Mammary epithelial cell (primary cell): ENCODE measurements at places on chromosomes 3 and 15.

- no peak for DNase-seq
Measured at GRCh38 chr15:94069844-94070243, 161.5 kb upstream of the MCTP2 start.

GRCh38 chr15:50501815-50502214 is 44.7 kb downstream of the USP50 start:
- DNase-seq, result no peak

DNA sequence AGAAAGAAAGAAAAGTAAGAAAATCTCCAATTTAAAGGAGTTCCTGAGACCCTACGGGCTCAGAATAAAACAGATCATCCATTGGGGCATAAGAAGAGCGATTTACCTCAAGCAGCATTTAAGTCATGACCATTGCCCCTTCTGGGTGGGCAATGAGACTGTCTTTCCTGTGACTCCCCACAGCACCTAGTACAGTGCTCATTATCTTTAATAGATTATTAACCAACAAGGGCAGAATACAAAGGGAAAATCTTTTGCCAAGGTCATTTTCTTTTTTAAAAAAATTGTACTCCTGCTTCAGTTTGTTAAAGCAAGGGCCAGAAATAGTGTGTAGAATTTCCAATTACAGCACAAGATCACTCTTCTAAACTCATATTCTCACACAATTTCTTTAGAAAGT is 443.3 kb upstream of the AGTR1 start:
- DNase-seq, result no peak

GRCh38 chr3:160370987-160371857 is 27.8 kb downstream of the IFT80 start:
- no peak for DNase-seq

- peak; percentile 86 for DNase-seq
Measured at GRCh38 chr15:49675041-49675440, 54.2 kb downstream of the DTWD1 start.

DNA sequence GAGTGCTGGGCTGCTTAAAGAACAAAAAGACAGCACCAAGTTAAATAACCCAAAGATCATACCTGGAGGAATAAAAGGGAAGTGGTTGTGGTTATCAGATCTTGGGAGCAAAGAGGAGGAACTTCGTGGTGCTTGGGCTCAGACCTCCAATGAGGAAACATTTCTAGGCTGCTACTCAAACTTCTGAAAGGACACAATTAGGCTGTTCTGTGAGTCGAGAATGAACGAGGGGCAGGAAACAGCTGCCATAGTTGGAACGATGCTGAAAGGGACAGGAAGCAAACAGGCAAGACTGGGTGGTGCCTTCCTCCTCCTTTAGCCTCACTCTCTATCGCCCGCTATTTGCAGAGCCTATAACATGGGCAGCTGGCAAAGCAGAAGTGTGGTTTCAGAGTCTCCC is 276.3 kb upstream of the ARRDC4 start:
- no peak for DNase-seq

- DNase-seq, result no peak
Measured at GRCh38 chr3:116241677-116242076, 203.6 kb downstream of the LSAMP start.

DNA sequence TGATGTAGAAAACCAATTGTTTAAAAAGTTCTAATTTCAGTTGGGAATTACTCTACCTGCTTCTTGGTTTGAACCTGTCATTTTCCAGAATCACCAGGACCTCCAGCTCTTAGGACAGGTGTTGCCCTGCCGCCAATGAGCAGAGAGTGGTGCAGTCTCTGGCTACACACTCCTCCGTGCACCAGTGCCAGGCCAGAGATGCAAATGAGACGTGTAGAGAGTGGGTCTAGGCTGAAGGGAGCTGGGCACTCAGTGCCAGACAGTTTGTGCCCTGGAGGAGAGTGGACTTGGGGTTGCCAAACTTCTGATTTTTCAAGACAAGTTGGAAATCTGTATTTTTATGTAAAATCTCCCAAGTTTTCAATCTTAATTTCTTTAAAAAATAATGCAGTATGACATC is 566.2 kb downstream of the MAGI1 start:
- no peak for DNase-seq

DNA sequence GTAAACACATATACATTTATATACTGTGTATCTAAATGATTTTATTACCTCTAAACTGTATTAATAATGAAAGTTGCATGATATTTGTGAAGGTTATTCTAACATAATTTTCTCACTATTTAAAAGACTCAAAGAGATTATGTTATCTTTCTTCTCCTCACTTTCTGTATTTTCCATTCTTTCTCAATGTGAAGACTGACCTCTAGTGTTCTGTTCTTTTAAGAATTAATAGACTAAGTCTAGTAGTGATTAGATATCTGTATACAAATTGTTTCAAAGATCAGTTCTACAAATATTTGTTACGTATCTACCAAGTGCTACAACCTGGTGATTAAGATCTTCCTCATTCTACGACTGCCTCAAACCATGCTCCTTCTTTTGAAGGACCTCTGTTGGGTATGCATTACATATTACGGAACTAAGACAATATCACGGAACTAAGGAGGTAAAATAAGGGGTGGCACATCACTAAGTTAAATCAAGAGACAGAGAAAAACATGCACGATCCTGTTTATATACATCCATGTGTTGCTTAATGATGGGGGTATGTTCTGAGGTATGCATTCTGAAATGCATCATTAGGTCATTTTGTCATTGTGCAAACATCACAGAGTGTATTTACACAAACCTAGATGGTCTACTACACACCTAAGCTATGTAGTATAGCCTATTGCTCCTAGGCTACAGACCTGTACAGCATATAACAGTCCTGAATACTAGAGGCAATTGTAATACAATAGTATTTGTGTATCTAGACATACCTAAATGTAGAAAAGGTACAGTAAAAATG is 161.5 kb upstream of the KBTBD8 start:
- DNase-seq, result no peak

GRCh38 chr3:193190146-193190786 is 50.8 kb upstream of the PLAAT1 start:
- DNase-seq, result peak; percentile 21

GRCh38 chr3:41131224-41131623 is 68.1 kb upstream of the CTNNB1 start:
- peak; percentile 99 for DNase-seq

DNA sequence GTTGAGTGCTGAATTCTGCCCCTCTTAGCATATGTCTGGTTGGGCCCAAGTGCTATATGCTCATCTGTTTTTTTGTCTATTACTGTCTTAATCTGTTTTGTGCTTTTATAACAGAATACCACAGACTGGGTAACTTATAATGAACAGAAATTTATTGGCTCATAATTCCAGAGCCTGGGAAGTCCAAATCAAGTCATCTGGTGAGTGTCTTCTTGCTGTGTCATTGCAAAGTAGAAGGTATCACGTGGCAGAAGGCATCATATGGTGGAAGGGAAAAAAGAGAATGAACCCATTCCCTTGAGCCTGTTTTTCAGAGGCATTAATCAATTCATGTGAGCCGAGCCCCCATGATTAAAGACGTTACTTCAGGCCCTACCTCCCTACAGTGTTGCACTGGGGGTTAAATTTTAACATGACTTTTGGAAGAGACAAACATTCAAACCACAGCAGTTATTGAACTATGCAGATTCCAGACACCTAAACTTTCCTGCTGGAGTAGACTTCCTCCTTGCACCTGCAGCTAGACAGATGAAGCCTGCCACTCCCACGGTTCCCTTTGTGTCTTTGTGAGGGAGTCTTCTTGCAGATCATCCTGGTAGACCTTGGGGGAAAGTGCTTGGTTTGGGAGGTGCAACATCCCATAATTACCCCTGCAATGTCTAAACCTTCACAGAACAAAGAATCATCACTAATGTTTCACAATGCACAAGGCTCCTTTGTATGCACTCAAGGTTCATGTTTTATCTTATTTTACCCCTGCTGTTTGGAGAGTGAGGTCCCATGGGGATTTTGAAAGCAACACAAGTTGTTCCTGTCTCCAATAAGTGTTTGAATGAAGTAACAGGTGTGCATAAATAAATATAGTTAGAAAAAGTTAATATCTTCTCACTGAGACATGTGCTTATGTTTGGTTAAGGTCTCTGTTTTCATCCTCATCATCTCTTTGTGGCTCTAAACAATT is 64.7 kb upstream of the XCR1 start:
- no peak for DNase-seq

DNA sequence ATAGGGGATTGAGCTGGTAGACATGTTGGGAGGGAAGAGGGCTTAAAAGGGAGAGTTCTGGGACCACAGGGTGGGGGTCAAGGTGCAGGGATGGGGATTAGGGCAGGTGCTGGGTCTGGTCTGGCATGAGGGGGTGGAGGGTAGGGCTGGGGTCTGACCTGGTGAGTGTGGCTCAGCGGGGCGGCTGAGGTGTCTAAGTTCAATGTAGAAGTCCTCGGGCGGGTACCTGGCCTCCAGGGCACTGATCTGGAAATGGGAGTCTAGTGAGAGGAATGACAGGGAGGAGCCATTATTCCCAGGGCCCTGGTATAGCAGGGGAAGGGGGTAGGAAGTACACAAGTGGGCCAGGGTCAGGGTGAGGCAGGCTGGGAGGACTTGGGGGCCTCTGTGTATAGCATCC is 39.6 kb downstream of the RAB11A start:
- DNase-seq, result no peak

DNA sequence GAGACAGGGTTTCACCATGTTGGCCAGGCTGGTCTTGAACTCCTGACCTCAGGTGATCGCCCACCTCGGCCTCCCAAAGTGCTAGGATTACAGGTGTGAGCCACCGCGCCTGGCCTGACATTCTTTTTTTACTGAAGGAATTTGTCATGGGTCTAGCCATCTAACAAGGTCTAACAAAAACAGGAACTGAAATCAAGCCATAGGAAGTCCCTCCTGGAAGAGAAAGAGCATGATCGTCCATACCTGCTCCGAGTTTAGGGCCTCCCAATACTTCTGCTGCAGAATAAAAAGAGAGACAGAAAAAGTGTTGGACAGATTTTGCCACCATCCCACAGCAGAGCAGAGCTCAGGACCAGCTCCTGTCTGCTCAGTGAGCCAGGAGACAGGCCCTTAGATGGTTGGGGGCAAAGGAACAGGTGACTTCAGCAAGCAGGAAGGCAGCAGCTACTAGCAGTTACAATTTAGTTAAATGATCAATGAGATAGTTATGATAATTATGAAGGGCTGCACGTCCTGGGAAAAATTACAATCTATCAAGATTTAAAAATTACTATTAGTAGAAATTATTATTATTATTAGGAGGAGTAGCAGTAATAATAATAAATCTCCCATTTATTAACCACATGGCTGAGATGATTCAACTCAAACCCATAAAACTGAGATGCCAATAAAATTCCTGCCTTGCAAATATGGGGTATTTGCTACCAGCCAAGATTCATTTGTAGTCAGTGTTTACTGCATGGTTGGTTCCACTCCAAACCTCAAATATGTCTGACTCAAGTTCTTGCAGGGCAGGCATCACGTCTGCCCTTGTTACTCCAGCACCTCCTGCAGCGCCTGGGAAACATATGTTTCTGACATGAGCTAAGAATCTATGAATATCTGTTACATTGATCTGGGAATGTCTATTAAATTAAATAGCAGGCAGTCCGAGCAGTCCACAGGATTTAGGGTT is 40.1 kb downstream of the TMEM44 start:
- DNase-seq, result peak; percentile 96

DNA sequence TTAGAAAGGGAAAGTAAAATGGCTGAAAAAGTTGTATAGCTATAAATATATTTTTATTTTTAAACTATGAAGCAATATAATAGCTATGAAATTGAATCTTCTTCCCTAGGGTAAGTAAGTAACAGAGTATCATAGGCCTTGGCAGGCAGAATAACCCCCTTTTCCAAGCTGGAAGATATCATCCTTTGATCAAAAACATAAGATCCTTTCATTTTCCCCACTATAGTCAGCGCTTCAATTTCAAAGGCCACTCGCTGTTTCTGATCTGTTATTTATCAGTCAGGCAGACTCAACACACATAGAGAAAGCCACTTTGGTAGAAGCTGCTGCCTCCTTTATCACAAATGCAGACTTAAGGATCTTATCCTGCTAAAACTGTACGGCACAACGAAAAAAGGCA is 74.0 kb upstream of the UBE2E2 start:
- no peak for DNase-seq

GRCh38 chr3:124526601-124527000 is 203.7 kb upstream of the UMPS start:
- no peak for DNase-seq

GRCh38 chr3:40355410-40355809 is 31.6 kb upstream of the ENTPD3 start:
- DNase-seq, result no peak

GRCh38 chr15:85154061-85154460 is 172.4 kb downstream of the PDE8A start:
- DNase-seq, result no peak
